ENCODE measurements at places on chromosomes 6 and 20. TPM values are rescaled to one million over a fixed set of nuclear protein-coding genes. Genes with fewer than 3 reads are reported as not detected.

GRCh38 chr6:151374036-151374683 is 17.2 kb downstream of the ZBTB2 start:
- DNase-seq: no peak

DNA sequence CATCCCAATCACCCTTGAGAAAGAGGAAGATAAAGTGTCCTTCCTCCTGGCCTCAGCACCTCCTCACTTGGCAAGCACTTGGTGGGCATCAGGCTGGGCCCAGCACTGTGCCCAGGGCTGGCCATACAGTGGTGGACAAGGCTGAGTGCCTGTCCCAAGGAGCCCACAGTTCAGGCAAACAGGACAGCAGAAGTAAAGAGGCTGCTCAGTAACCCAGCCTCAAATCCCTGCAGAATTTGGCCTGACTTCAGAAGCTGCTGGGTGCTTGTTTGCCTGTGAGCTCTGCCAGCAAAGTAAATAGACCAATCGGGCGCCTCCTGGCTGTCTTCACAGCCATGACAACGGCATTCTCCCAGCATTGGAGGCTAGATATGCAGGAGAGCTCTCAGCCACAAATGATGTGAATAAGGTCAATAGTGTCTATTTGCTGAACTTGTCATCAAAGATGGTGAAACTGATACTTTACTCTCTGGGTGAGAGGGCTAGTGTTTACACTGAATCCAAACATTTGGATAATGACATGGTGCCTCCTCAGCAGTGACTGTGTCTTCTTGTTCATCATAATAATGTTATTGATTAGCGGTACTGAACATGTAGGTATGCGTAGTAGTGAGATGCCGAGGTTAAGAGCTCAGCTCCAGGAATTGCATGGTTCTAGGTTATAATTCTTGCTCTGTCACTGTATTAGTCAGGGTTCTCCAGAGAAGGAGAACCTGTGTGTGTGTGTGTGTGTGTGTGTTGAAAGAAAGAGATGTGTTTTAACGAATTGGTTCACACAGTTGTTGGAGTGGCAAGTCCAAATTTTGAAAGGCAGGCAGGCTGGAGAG is 36.9 kb upstream of the FANCE start:
- DNase-seq: peak; percentile 26

GRCh38 chr6:135162678-135163439 is 18.2 kb upstream of the MYB start:
- peak; percentile 22 for DNase-seq

Gene HLA-DQB2
- not detected for total RNA-seq
